ENCODE measurements at places on chromosomes 16 and 17.

GRCh38 chr17:39236450-39236927 lies 10.7 kb upstream of the STAC2 start:
- no peak for DNase-seq

- no peak for DNase-seq
Observed at GRCh38 chr16:86772671-86773353, 194.5 kb downstream of the FOXL1 start.

DNA sequence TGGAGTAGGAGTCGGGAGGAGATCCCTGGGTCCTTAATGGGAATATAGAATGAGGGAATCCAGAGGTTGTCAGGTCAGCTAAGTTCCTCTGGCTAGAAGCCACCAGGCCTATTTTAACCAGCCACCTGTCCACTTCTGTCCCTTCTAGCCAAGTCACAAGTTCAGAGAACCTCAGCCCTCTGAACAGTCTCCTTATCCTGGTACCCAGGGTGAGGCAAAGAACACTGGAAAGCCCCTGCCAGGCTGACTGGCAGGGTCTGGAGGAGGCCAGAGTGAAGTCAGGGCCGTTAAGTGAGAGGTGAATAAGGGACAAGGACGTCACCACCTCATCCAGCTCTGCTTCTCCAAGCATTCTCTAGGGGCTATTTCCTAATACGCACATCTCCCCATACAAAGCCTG lies 2.7 kb downstream of the CTDNEP1 start:
- DNase-seq: no peak

- DNase-seq: no peak
Observed at GRCh38 chr17:29124925-29125273, 55.3 kb downstream of the MYO18A start.

- no peak for DNase-seq
Observed at GRCh38 chr17:74123866-74124444, 79.5 kb upstream of the RPL38 start.

DNA sequence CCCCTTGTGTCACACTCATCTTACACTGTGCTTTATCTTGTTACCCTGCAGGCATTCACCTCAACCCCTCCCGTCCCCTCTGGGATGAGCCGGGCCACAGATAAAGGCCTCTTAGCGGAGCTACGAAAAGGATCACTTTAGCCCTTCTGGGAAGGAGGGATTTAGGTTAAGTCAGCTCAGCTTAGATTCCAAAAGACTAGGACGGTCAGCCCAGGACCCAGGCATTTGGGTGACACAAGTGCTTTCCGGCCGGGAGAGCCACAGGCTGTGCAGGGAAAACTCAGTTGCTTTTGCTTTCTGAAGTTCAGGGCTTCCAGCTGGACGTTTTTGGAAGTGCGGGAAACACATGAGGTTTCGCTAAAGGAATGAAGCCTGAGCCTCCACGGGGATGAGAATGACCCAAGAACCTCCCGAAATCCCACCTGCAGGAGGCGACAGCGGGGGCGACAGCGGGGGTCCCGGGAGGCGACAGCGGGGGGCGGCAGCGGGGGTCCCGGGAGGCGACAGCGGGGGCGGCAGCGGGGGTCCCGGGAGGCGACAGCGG lies 11.6 kb upstream of the METRNL start:
- DNase-seq: no peak

DNA sequence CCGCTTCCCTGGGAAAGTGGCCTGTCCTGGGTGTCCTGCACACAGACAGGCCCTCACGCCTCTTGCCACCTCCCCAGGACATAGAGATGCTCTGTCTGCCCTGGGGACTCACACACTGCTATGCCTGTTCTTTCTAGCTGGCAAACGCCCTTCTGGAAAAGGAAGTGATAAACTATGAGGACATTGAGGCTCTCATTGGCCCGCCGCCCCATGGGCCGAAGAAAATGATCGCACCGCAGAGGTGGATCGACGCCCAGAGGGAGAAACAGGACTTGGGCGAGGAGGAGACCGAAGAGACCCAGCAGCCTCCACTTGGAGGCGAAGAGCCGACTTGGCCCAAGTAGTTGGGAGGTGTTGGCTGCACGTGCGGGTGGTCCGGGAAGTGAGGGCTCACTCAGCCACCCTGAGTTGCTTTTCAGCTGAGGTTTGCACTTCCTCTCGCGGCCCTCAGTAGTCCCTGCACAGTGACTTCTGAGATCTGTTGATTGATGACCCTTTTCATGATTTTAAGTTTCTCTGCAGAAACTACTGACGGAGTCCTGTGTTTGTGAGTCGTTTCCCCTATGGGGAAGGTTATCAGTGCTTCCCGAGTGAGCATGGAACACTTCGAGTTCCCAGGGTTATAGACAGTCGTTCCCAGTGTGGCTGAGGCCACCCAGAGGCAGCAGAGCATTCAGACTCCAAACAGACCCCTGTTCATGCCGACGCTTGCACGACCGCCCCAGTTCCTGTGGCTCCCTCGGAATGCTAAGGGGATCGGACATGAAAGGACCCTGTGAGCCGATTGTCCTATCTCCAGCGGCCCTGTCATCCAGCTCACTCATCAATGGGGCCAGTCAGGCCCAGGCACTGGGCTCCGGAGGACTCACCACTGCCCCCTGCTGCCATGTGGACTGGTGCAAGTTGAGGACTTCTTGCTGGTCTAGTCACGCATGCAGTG lies 3.5 kb upstream of the RPL13 start:
- peak; percentile 63 for DNase-seq

DNA sequence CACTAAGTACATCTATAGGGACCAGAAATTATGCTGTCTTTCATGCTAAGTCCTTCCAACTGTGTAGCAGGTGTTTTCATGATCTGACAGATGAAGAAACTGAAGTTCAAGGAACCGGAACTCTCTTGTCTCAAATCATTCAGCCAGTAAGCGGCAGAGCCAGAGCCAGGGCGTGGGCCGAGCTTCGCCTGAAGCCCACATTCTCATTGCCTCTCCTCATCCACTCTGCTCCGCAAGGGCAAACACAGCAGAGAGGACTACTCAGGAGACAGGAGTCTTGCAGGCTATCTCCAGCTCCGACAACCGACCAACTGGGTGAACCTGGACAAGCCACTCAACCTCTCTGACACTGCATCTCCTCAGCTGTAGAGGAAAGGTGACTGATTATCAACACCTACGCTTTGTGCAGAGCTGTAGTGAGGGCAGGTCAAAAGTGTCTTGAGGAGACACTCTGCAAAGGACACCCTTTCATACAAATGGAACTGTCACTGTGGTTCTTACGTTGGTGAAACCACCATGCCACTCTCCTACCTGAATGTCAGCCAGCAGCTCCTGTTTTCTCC lies 72.9 kb downstream of the CYTH1 start:
- DNase-seq: no peak

DNA sequence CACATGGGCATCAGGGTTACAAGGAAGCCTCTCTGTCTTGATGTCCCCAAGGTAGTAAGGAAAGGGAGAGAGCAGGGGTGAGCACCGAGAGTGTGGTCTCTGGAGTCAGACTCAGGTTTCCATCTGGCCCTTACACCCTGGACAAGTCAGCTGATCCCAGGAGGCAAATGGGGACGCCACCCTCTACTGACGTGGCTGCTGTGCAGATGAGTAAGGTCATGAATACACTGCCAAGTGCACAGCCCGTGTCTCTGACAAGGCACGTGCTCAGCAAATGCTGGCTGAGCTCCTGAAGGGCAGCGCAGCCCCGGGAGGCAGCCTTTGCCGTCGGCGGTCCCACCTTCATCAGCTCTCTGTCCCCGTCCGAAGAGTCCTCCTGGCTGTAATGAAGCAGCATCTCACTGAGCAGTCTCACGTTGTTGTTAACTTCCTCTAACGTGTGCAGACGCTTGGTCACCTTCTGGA lies 19.4 kb downstream of the GGA3 start:
- no peak for DNase-seq

DNA sequence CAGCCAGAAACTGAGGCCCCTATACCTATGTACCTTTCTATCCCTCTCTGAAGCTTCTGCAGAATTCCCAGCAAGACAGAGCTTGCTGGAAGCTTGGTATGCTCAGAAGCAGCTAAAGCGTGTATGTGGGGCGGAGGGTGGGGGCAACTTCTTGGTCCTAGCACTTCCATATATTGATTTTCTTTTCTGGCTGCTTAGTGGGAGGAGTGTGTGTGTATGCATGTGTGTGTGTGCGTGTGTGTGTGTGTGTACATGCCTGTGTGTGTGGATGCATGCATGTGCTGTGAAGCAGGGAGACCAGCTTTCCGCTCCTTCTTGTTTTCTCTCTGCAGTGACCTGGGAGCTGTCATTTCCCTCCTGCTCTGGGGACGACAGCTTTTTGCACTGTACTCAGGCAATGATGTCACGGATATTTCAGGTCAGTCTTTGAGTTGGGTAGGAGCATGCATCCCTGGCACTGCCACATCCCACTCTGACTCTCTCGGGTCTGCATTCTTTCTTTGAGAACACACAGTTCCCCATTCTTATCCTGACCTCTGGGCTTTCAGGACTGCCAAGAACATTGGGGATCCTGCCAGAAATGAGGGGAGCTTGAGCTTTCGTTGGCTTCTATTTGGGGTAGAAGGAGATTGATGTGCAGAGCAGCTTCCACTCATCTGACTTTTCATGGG lies 10.7 kb downstream of the HPR start:
- no peak for DNase-seq

DNA sequence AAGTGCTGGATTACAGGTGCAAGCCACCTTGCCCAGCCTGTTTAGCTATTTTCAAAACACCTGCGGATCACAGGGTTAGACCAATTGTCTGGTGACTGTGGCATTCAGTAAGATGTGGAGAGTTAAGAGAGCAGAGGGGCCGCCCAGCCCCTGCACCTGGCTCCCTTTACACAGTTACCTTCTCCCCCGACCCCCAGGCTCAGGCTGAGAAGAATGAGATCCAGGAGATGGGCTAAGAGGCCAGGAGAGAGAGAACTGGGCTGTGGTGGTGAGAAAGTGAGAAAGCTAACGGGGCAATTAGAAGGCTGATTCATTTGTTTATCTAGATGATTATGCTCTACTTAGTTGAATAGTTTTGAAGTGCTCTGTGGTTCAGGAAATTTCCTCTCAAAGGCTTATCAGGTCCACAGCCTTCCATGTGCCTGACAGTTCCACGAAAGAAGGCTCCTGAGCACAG lies 67.8 kb upstream of the AXIN2 start:
- no peak for DNase-seq

- no peak for DNase-seq
Observed at GRCh38 chr17:58312829-58313228, 15.8 kb downstream of the TSPOAP1 start.

DNA sequence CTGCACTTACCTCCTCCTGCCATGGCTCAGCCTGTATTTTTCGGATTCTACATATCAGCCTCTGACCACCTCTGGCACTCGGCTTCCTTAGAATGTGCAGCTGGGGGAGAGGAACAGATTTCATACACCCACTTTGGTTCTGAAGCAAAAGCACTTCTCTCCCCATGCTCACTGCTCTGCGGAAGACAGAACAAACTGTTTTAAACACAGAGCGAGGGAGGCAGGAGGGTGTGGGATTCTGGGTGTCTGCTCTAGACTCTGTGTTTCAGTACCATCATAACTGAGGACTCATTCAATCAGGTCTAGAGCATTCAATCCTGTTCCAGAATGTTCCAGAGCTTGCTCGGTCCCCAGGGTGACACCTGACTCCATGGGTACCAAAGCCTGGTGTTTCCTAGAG lies 239.1 kb downstream of the GRIN2A start:
- DNase-seq: no peak

DNA sequence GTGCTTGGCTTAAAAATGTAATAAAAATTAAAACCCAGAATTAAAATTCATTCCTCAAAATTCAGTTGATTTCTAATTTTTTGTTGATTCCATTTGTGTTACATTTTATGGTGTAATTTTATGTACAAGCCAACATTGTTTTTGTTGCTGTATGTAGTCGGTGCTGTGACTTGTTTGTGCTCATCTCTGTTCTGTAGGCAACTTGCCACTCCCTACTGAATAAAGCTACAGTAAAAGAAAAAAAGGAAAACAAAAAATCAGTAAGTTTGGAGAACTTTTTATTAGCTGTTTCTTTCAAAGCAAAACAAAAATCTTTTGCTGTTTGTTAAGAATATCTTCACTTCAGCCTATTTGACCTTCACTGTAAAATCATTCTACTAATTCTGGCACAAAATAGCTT lies 44.3 kb downstream of the OMG start:
- DNase-seq: no peak

DNA sequence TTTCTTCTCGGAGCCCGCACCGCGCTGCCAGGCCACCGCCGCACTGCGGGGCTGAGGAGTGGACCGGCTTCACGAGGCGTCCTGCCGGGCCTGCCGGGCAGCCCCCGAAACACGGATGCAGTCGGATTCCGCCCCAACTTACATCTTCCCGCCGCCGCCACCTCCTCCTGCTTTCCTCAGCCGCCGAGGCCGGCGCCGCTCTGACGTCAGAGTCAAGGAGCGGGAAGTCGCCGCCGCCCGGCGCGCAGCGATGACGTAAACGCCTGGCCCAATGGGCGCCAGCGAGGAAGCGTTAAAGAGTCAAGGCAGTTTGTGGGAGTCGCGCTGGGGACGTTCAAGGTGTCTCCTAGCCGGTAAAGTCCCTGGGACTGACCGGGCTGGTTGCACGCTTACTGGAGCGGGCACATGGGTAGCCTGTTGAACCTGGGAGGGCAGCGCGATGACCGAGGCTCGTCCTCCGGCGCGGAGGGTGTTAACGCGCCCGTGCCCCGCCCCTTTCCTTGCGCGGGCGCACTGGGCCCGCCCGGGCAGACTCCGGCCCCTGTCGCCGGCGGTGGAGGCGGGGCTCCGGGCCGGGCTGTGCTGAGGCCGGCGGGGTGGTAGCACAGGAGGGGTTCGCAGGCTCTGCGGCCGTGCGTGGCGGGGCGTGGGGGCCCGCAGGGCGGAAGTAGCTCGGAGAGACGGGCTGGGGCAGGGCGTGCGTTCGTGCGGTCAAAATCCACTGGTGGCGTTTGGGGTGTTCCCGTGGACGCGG lies at the start of gene RNPS1:
Gene RNPS1 (minus strand): TSS at position 214 of the 754 bp plus-strand sequence. CDS start 3,483 bp downstream, outside the sequence.
- peak; percentile 92 for DNase-seq

DNA sequence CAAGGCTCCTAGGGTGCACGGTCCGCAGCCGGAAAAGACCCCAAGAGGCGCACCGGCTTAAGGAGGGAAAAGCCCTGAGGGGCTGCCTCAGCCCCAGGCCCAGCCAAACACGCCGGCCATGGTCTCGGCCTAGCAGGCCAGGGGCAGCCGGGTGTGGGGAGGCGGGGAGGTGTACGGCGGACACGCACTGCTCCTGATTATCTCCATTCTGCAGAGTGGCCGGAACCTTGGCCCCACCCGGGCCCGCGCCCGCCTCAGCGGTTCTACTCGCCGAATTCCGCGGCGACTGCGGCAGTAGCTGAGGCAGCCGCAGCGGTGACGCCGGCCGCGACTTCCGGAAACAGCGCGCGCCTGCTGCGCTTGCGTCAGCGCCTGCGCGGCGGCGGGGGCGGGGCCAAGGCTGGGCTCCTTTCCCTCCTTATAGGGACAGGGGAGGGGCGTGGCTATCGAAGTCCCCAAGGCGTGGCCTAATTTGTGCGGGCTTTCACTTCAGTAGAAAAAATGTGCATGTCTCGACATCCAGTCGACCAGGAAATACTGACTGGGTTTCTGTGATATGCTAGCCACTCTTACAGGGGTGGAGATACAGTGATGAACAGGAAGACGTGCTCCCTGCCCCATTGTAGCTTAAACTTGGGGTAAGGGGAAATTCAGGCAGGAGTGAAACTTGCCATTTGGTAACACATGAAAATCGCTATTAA lies at the start of gene PARN:
Gene PARN (minus strand): TSS at position 342 of the 701 bp plus-strand sequence. CDS start 135 bp downstream, at position 207.
- peak; percentile 97 for DNase-seq

GRCh38 chr17:44069974-44070454 lies 521 bp upstream of the G6PC3 start:
- DNase-seq: no peak

- DNase-seq: no peak
Observed at GRCh38 chr16:14341324-14342225, 270.5 kb downstream of the MRTFB start.

GRCh38 chr16:13909872-13910303 lies 10.1 kb upstream of the ERCC4 start:
- DNase-seq: no peak

GRCh38 chr17:50470426-50470825 lies 1.7 kb upstream of the CHAD start:
- DNase-seq: no peak
